ENCODE measurements at places on chromosomes 11 and 22.

DNA sequence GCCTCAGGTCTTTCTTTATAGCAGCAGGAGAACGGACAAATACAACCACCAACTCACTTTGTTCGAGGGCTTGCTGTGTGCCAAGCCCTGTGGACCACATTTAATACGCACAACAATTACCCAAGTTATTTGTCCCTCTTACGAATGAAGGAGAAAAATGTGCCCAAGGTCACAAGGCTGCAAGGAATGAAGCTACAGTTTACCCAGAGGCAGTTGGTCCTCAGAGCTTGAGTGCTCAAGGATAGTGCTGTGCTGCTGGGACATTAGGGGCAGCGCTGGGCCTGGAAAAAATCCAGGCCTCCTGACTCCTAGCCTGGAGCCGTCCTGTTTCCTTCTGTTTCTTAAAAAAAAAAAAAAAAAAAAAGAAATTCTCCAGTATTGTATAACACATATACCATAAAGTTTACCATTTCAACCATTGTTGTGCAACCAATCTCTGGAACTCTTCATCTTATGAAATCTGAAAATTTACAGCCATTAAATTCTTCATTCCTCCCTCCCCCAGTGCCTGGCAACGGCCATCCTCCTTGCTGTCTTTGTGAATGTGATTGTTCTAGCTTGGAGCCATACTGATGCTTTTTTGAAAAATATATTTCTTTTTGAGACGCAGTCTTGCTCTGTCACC, 1.0 kb upstream of the C11orf86 start:
- DNase-seq: no peak

- DNase-seq: no peak
Observed at GRCh38 chr22:31349960-31350359, 3.8 kb upstream of the PATZ1 start.

GRCh38 chr11:35937700-35938099, 6.2 kb upstream of the LDLRAD3 start:
- no peak for DNase-seq

DNA sequence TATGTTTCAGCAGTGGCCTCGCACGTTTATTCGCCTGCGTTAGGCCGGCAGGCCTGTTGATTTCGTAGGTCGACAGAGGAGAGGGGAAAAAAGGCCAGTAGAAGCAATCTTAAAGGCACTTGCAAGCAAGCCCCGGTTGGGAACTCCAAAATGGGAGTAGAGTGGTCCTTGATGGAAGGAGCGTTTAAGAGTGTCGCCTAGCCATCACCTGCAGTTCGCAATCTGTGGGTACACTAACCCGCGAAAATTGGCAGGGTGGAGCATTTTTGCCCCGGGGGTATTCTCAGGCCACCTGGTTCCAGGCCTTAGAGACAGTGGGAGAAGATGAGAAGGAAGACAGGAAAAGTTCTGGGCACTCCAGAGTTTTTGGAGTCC, 1.1 kb downstream of the EWSR1 start:
- DNase-seq: no peak

DNA sequence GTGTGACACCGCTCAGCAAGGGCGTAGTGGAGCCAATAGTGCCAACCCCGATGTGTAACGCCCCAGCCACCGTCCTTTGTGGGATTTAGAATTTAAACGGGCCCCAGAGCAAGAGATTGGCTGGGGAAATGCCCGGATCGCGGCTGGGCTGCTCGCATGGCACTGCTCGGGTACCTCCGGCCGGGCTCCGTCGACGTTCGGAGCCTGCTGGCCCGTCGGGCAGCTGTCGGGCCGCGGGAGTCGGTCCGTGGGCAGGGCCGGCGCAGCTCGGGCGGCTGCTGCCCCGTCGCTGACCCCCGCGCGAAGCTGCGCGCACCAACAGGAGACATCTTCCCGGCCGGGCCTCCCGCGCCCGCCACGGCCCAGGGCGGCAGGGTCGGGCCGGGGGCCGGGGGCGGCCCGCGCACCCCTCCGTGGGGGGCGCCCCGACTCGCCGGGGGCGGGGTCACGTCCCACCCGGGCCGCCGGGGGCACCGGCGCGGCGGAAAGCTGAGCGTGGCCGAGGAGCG, 1.3 kb upstream of the KDM2A start:
- DNase-seq: peak; percentile 77

GRCh38 chr11:123188508-123189165, 6.4 kb downstream of the CLMP start:
- no peak for DNase-seq

DNA sequence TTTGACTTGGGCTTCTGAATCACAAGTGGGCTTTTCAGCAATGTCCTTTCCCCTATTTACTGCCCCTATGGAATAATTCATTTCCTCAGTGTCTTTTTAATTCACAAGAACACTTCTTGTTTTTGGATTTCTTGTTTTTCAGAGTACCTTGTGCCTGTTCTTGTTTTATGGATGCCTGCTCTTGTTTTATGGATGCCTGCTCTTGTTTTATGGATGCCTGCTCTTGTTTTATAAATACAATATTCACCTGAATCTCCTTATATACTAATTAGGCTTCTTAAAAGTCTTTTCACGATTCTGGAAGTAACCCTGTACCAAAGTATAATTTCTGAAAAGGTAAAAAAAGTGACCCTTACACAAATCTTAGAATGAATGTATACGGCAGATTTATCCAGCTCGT, 32.8 kb downstream of the CACNA1I start:
- no peak for DNase-seq

- no peak for DNase-seq
Observed at GRCh38 chr11:61820174-61820573, 3.4 kb upstream of the FADS1 start.

DNA sequence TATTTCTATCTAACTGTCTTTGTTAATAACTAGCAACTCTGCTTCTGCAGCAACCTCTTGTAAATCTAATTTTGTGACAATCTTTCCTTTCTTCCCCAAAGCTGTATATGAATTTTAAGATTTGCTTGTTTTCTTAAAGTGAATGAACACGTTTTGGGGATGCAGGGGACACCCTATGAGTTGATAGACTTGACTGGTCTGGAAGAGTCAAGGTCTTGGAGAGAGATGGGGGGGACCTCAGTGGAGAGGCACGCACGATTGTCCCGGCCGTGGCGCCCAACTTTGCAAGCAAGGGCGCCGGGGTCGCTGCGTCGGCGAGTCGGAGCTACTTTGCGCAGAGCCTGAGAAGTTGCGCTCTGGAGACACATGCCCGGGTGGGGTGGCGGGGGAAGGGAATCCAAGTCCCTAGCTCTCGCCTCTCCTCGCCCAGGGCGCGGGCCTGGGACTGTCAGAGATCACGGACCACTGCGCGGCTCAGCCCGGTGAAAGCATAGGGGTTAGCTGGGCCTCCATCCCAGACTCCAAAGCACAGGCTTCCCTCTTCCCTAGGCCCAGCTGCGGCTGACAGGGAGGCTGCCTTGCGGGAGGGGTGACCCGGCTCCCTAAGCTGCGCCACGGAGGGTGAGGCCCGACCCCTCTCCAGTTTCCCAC, 854 bp downstream of the ABCC8 start:
- DNase-seq: no peak

- DNase-seq: no peak
Observed at GRCh38 chr11:8310743-8311298, 47.1 kb upstream of the LMO1 start.

DNA sequence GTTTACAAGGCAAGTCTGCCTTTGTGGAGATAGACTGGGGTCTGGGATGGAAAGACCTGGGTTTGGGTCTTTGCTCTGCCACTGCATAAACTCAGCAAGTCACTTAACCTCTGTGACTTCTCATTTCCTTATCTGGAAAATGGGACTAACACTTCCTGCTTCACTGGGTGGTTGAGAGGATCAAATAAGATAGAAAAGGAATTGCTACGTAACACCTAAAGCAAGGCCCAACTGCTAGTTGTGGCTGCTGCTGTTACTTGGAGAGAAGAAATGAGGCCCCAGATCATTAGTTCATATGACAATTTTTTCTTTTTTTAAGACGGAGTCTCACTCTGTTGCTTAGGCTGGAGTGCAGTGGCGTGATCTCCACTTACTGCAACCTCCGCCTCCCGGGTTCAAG, 5.9 kb downstream of the PTPRJ start:
- DNase-seq: no peak

- peak; percentile 43 for DNase-seq
Observed at GRCh38 chr22:39094717-39095389, 2.2 kb upstream of the APOBEC3H start.

GRCh38 chr22:35421121-35421520, 21.2 kb downstream of the MCM5 start:
- DNase-seq: no peak

Measured in activated CD8-positive, alpha-beta T cell treated with anti-CD3 and anti-CD28 coated beads for 36 hours (primary cell).